ENCODE measurements at places on chromosomes 7 and 10.

GRCh38 chr7:46033592-46033991, 112.5 kb upstream of the IGFBP3 start:
- DNase-seq, result no peak

- no peak for DNase-seq
Observed at GRCh38 chr10:51445588-51445987, 253.8 kb downstream of the CSTF2T start.

DNA sequence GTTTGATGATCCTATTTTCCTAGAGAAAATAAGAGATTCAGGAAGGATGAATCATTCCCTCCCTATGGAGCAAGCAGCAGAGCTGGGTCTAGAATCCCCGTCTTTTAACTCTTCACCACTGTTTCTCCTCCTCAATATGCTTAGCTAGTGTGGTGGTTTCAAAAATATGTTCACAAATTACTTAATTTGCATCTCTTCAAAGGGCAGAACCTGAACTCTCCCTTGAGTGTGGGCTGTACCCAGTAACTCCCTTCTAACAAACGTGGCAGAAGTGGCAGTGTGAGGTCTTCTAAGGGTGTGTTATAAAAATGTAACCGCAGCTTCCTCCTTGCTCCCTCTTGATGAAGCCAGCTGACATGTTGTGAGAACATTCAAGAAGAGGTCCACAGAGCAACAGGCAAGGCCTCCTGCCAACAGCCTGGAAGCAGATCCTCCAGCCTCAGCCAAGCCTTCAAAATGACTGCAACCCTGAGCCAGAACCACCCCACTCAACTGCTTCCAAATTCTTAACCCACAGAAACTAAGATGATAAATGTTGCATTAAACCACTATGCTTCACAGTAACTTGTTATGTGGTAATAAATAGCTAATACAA, 36.6 kb downstream of the SRPK2 start:
- no peak for DNase-seq

DNA sequence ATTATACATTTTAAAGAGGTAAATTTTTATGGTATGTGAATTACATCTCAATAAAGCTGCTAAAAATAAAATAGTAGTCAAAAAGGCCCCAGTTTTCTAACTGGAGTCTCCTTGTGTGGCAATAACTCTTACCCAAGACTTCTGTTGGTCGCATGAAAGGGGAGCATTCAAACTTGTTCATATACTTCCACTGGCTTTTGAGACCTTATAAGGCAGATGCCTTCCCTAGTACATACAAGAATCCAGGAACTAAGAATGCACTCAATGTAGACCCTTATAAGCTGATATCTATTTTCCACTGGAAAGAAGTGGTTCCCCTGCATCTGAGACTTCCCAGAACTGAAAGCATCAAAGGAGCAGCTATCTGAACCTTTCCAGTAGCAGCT, 13.0 kb downstream of the BCAP29 start:
- no peak for DNase-seq

GRCh38 chr7:18504965-18505364, 9.4 kb downstream of the HDAC9 start:
- no peak for DNase-seq

- DNase-seq, result no peak
Observed at GRCh38 chr10:69854511-69855345, 53.0 kb downstream of the COL13A1 start.

GRCh38 chr10:104317269-104317710, 21.0 kb downstream of the ITPRIP start:
- no peak for DNase-seq

- no peak for DNase-seq
Observed at GRCh38 chr10:77410523-77410922, 227.1 kb downstream of the KCNMA1 start.

GRCh38 chr10:49273082-49273465, 25.9 kb upstream of the C10orf71 start:
- no peak for DNase-seq

- DNase-seq, result no peak
Observed at GRCh38 chr10:94036766-94037033, 43.0 kb downstream of the PLCE1 start.

GRCh38 chr10:24009115-24009514, 199.8 kb upstream of the KIAA1217 start:
- no peak for DNase-seq

GRCh38 chr10:128629111-128630096, 503.2 kb upstream of the MKI67 start:
- no peak for DNase-seq

Data from stimulated activated CD4-positive, alpha-beta T cell treated with anti-CD3 and anti-CD28 coated beads, TNF-alpha, amount 100 ng/mL, for 4 hours (primary cell).